SW 1271 (cell line): ENCODE measurements at places on chromosomes 13 and 19.

- DNase-seq = no peak
Measured at GRCh38 chr19:19077103-19077502, 13.3 kb downstream of the SLC25A42 start.

GRCh38 chr19:2275588-2276428 is 6.2 kb downstream of the PEAK3 start:
- DNase-seq = no peak

- no peak for DNase-seq
Measured at GRCh38 chr19:30449078-30449590, 77.0 kb downstream of the ZNF536 start.

DNA sequence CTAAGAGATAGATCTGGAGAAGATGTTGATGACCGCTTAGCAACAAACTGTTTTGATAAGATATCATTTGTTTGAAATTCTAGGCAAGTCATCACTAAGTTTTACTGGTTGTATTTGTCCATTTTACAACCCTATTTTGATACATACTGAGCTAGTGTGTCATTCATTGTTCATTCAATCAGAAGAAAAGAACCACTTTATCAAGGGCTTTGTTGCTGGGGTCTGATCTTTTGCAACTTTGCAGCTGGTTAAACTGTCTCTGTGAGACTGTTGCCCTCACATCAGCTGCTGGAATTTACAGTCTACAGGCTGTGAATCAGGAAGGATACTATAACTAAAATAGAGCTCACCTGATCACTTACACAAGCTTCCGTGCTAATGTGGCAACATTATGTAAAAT is 290.5 kb downstream of the RFC3 start:
- DNase-seq = no peak

GRCh38 chr13:91804724-91805123 is 406.3 kb downstream of the GPC5 start:
- no peak for DNase-seq

GRCh38 chr13:73335210-73335609 is 276.4 kb downstream of the KLF5 start:
- no peak for DNase-seq

DNA sequence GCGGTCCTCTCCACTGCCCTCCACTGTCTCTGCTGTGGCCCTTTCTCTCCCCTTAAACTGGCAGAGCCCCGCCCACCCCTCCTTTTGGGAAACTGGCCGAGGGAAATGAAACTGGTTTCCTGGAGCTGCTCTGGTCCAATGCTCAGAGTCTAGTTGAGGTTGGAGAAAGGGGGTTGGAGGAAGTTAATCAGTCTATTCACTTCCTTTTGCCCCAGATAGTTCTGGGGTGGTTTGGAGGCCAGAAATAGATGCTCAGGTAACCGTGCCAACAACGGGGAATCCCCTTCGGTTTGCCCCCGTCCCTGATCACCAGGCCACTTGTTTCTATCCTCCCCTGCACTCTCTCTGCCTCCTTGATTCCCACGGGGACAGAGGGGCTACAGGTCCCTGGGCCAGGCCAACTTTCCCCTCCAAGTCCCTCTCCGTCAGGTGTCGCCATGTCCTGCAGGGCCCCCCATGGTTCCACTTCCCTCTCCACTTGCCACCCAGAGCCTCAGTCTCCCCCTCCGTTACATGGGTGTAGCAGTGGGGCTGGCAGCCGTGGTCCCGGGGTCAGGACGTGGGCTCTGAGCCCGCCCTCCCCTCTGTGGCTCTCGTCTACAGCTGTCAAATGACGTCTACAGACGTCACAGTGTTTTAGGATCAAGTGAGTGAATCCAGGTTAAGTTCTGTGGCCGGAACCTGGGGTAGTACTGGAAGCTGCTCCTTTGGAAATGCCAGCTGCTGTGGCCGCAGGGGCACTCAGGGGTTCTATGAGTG is at the start of gene IL4I1:
Gene IL4I1, minus strand, starts transcription at position 25 of the 759 bp plus-strand sequence. CDS start 727 bp downstream, outside the sequence.
- no peak for DNase-seq

DNA sequence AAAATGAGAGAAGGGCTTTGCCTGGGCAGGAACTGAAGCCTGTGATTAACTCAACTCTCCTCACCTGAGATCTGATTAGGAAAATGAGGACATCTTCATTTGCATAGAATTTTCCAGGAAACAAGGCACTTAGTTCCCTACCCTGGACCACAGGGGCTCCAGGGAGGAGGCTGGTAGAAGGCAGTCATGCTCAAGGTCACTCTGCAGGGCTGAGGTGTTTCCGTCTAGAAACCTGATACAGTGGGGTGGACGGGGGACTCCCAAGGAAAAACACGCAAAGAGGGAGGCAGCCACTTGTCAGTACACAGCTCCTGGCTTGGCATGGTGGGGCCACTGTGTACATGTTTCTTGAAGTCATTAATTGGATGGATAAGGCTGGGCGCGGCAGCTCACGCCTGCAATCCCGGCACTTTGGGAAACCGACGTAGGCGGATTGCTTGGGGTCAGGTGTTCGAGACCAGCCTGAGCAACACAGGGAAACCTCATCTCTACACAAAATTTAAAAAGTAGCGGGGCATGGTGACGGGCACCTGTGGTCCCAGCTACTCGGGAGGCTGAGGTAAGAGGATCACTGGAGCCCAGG is 6.0 kb downstream of the KLK14 start:
- DNase-seq = no peak

- no peak for DNase-seq
Measured at GRCh38 chr13:112859817-112860190, 109.2 kb upstream of the MCF2L start.

- DNase-seq = no peak
Measured at GRCh38 chr13:67630640-67631039, 400.5 kb upstream of the PCDH9 start.

GRCh38 chr13:75180805-75181455 is 301.0 kb downstream of the TBC1D4 start:
- peak; percentile 28 for DNase-seq
